Muscle of arm (tissue), 14 donors: ENCODE measurements at places on chromosomes 12 and 14.

GRCh38 chr14:105398726-105399465, 558 bp downstream of the TEX22 start:
- DNase-seq: no peak

- DNase-seq: peak; percentile 66
Measured at GRCh38 chr12:49974231-49974675, 1.5 kb downstream of the AQP6 start.

DNA sequence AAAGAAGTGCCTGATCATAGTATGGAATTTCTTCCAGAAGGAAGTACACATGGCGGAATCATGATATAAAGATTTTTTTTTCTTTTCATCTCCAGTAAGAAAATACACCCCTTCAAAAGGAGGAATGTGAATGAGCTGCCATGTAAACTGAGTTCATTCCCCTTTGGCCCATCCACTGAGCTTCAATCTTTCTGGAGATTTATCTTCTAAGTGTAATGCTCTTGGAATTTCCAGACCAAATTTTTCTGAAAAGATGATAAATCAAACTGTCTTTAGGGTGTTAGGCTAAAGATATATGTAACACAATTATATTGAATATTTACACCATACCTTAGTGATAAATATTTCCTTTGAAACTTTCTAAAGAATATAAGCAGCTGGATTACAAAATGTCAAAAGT, 5.2 kb downstream of the DCN start:
- no peak for DNase-seq

DNA sequence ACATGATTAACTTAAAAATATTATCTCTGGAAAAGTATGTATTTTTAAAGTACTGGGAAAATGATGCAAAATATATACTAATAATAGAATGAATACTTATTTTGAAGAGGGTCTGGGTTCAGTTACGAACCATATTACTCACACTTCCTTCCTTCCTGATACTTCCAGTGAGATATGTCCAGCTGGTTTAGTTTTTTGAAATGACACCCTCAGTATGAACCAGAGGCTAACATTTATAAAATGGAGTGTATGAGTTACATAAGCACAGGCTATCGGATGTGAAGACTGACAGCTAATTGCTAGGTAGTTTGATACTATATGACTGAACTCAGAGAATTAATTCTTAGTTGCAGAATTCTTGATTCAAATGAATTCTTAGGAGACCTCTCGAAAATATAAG, 122.9 kb downstream of the OTOGL start:
- DNase-seq: no peak

DNA sequence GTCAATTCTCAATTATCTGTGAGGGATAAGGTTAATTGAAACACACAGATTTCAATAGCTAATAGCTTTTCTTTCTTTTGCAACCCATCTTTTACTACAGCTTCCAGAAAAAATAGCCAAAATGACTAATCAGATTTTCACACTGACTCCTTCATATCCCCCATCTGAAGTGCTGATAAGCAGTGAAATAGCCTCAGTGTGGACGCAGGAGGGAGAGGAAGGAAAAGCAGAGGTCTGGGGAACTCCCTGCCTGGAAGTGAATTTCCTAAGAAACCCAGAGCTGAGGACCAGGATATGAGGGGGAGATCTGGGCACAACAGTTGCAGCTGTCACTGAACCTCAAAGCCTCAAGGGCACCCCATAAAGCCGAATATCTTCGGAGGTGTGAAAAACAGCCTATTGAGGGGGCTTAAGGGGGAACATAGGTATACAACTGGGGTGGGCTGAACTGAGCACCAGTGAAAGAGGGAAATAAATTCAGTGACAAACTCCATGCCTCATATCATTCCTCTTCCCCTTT, 60.9 kb downstream of the EMP1 start:
- DNase-seq: no peak

DNA sequence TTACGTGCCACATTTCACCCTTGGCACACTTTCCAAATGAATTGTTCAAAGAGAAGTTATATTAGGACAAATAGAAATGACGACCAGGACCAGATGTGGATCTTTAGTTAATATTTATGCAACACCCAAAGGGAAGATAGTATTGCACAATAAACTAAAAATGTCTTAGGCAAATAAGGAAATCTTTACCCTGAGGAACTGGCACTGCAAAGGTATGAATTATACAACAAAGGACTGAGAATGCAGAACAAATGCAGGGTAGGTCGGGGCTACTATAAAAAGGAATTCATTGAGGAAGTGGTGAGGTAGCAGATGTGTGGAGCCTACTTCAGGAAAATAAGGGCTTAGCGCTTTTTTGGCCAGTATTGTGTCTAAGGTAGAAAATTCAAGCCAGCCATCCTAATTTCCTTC, 3.9 kb upstream of the TMTC2 start:
- no peak for DNase-seq

DNA sequence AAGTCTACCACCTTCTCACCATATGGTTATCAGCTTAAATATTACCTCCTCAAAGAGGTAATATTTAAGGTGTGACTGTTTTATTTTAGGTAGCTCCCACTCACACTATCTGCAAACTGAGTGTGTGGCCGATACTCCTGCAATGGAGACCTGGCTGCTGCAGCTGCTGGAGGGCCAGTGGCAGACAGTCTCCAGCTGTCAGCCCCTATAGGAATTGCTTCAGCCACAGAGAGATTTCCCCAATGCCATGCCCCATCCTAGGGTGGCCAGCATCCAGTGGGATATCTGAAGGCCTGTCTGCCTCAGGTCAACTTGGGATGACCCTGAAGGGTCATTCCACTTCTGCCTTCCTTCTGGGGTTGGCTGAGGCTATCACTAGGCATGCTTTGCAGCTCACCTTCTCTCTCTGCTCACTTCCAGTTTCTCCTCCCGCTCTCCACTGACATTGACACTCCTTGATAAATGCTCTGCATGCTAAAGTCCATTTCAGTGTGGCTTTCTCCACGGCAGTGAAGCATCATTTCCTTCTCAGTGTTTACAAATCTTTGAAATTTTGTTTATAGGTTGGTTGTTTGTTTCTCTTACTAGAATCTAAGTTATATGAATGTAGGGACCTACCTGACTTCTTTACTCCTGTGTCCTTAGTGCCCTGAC, 90.2 kb upstream of the USP44 start:
- DNase-seq: no peak

DNA sequence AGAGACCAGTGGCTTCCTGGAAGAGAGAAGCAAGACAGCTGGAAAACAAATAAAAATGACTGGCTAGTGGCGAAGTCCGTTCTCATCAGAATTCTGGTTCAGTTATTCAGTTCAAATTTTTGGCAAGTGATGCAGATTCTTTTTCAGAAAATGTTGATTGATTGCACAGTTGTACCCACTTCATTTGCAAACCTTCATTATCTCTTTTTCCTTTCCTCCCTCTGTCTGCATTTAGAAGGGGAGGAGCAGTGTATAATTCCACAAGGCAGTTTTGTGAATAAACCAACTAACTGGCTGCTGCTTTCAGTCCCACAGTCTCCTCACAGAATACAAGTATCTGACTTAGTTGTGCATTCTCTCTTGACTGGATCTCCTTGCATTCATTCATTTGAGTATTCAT, 417.5 kb downstream of the NPAS3 start:
- no peak for DNase-seq

DNA sequence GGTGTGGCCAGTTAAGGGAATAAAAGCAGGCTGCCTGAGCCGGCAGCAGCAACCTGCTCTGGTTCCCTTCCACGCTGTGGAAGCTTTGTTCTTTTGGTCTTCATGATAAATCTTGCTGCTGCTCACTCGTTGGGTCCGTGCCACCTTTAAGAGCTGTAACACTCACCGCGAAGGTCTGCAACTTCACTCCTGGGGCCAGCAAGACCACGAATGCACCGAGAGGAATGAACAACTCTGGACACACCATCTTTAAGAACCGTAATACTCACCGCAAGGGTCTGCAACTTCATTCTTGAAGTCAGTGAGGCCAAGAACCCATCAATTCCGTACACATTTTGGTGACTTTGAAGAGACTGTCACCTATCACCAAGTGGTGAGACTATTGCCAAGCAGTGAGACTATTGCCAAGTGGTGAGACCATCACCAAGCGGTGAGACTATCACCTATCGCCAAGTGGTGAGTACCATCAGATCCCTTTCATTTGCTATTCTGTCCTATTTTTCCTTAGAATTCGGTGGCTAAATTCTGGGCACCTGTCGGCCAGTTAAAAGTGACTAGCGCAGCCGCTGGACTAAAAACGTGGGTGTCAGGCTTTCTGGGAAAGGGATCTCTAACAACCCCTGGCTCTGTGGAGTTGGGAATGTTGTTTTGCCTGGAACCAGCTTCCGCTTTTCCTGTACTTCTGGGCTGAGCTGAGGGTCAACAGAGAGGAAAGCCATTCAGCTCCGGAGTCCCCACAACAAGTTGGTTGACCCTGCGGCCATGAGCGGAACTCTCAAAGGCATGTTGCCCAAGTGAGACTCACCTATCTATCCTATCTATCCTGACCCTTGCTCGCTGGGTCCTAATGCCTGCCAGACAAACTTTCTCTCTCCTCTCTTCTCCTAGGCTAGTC, at the start of gene DHRS2:
Gene DHRS2 (plus strand): TSS at position 48 of the 895 bp plus-strand sequence. CDS start 2,501 bp downstream, outside the sequence.
- DNase-seq: no peak

GRCh38 chr12:111578276-111578970, 20.7 kb downstream of the ATXN2 start:
- no peak for DNase-seq

GRCh38 chr12:111412007-111412829, 6.5 kb downstream of the SH2B3 start:
- no peak for DNase-seq

DNA sequence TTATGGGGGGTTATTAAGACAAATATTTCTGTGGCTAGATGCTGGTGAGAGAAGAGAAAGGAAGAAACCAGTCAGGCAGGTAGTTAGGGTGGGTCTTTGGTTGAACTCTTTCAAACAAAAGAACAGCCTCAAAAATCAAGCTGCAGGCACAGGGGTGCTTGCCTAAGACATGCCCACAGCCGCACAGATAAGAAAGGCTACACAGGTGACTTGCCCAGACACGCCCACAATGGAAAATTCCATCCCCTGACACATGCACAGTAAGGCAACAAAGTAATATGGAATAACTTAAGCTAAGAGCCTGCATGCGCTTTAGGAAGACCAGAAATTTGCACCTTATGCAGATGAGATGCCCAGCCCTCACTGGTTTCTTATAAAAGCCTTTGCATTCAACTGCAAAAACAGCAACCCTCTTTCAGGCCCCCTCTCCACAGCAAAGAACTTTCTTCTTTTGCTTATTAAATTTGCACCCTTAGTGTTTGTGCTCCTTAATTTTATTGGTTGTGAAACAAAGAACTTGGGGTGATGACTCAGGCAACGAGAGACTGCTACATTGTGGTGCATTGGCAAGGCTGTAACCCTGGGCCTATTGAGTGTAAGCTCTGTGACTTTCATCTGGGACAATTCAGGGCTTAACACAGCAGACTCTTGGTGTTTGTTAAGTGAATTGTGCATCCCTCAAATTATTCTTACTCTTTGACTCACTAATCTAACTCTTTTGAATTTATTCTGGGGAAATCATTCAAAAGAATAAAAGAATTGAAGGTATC, 149.4 kb downstream of the RPAP3 start:
- DNase-seq: no peak
